AG04450 (cell line): ENCODE measurements at places on chromosomes 3 and 15.

DNA sequence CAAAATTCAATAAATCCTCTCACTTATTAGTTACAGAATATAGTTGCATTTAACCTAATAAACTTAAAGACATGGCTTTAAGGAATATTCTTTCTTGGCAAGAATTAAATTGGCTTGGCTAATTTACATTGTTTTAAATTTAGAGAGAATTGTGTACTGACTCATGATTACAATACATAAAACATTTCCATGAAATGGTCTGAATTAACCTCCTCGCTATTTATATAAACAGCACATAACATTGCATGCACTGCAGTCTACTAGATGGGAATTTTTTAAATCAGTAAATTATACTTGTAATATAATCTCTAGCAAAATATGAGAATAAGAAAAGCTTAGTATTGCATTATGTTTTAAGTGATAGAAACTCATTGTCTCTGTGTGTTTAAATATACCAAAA lies 268.9 kb downstream of the SHOX2 start:
- DNase-seq, result no peak

- DNase-seq, result peak; percentile 24
Observed at GRCh38 chr15:81939604-81940440, 106.0 kb downstream of the MEX3B start.

GRCh38 chr3:12980596-12981290 lies 92.5 kb downstream of the IQSEC1 start:
- no peak for DNase-seq

GRCh38 chr15:56244038-56244810 lies 545 bp upstream of the RFX7 start:
- DNase-seq, result peak; percentile 23

DNA sequence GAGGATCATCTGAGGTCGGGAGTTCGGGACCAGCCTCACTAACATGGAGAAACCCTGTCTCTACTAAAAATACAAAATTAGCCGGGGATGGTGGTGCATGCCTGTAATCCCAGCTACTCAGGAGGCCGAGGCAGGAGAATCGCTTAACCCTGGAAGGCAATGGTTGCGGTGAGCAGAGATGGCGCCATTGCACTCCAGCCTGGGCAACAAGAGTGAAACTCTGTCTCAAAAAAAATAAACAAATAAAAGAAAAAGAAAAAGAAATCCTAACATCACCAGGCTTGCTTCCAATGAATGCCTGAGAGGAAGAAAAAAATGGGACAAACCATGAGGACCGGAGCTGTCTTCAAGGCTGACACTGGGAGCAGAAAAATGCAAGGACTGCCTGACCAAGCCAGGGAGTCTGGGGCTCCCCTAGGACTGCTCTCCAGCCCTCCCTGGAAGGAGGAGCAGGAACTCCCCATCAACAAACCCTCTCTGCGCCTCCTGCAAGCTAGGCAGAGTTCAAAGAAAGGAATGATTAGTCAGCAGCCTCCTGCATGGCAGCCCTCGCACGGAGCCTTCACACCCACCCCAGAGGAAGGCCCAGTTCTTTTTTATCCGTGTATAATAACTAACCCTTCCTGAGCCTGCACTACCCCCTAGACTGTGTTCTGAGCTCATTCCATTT lies 55.4 kb downstream of the NUP210 start:
- DNase-seq, result no peak

- DNase-seq, result no peak
Observed at GRCh38 chr3:89300981-89301380, 193.6 kb downstream of the EPHA3 start.

GRCh38 chr15:64090527-64090926 lies 3.1 kb downstream of the CIAO2A start:
- no peak for DNase-seq

- DNase-seq, result no peak
Observed at GRCh38 chr3:50164984-50165909, 10.1 kb downstream of the SEMA3F start.

DNA sequence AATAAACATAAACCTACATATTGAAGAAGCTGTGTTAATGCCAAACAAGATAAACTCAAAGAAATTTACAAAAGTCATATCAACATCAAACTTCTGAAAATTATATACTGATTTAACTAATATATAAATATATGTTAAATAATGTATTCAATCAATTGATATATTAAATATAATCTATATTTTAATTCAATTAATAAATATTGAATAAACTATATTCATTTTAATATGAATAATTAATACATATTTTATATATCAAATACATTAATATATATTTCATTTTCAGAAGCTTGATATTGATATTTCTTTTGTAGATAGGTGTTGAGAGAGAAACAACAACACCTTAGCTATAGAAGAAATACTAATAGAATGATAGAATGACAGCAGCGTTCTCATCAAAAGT lies 768.1 kb downstream of the MECOM start:
- no peak for DNase-seq

GRCh38 chr3:67614195-67614594 lies 40.2 kb downstream of the SUCLG2 start:
- no peak for DNase-seq

- no peak for DNase-seq
Observed at GRCh38 chr3:174170248-174170647, 688.9 kb upstream of the NAALADL2 start.

DNA sequence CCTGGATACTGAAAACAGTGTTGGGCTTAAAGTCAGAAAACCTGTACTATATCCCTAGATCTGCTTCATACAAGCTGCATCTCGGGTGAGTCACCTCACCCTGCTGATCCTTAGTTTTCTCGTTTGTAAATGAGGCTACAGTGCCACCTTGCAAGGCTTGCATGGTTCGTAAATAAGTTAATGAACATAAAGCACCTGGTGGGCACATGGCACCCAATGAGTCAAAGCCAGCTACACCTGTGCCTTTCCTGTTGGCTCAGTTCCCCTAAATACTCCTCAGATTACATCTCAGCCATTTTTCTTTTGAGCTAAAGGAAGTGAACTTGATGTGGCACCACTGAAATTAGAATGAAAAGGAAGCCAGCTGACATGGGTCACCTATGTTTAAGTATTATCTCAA lies 26.5 kb downstream of the RTP1 start:
- no peak for DNase-seq

DNA sequence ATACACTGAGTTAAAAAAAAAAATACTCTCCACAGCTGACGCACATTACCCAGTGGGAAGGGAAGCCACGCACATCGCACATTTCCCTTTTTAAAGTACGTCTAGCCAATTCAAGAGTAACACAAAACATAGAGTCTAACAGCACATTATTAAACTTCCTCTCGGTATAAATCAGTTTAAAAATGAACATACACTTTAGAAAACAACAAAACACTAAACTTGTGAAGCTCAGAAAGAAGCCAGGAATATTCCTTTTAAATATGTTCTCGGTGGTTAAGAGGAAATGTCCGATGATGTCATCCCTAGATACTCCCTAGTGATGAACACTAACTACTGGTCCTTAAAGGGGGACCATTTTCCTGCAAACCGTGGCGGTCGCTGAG lies 721 bp downstream of the MYEF2 start:
- DNase-seq, result no peak

GRCh38 chr3:126941721-126942270 lies 41.1 kb upstream of the PLXNA1 start:
- no peak for DNase-seq

DNA sequence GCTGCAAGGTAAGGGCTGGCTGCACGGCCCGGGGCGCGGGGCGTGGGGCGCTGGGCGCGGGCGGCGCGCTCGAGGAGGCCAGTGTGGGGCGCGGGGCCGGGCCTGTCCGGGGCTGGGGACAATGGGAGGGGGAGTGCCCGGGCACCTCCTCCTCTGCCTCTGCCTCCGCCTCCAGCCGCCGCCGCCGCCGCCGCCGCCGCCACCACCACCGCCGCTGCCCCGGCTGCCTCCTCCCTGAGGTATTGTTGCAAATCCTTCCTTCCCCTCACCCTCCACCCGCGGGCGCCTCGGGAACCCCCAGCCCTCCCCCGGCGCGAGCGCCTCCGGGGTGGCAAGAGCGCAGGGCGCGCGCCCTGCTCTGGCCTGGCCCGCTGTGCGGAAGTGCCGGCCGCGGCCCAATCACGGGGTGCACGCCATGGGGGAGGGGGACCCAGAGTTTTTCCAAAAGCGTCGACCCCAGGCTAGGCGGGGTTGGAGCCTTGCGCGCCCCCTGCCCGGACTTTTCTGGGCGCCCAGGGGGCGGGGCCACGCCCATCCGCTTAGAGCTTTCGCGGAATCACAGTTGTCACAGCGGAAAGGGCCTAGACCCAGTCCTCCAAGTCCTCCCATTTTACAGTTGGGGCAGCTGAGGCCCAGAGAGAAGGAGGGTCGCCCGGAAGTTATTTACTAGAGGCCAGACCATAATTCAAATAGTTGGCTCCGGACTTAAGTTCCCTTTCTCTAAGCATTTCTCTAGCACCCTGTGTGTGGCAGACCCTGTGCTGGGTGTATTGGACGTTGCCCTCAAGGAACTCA lies at the start of gene LPP:
LPP (plus strand) TSS at position 144 of the 795 bp plus-strand sequence. CDS start 251,964 bp downstream, outside the sequence.
- peak; percentile 39 for DNase-seq

GRCh38 chr3:140096037-140096436 lies 161.1 kb downstream of the CLSTN2 start:
- no peak for DNase-seq

GRCh38 chr3:52041118-52041731 lies 15.1 kb downstream of the DUSP7 start:
- DNase-seq, result no peak

DNA sequence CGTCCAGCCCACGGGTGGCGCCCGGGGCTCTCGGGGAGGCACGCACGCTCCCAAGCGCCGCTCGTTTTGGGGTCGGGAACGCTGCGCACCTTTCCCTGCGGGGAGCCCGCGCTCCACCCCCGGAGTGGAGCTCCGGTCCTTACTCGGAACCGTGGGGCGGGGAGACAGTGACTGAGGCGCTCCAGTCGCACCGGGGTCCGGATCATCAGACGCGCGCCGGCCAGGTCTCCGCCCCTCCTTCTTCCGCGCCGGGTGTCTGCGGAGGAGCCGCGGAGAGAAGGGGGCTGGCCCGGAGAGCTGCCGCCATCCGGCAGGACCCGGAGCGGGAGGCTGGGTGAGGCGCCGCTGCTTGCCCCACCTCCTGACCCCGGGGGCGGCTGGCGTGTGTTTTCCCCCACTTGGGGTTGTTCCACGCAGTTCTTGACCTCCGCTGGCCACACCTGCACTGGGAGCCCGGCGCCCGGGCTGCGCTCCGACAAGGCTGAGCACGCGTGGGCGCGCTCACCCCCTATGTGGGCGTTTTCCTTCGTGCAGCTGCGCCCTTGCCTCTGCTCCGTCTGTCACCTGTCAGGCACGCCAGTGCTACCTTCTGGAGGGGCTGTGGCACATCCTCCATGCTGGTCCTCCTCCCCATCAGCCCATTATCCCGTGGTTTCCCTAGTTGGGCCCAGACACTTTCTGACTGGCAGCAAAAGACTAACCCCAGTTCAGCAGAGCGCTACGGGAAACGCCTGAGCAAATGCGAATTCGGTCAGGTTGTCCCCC lies at the start of gene MCF2L2:
MCF2L2 (minus strand) TSS at position 173 of the 765 bp plus-strand sequence. CDS start 642 bp downstream, outside the sequence.
- no peak for DNase-seq

DNA sequence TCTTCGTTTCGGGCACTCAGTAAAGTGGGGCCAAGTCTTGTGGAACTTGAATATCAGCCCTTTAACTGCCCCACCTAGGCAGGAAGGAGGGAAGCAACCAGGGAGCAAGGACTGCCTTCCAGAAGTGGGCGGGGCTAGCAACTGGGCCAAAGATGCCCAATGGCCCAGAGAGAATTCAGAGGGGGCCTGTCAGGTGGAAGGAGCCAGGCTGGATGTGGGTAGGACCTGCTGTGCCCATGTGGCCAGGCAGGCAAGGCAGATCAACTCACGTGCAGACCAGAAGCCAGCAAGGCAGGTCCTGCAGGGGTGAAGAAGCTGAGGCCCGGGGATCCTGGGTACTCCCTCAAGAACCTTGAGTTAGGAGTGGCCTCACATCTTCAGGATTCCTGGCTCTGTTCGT lies 5.5 kb downstream of the MAP6D1 start:
- no peak for DNase-seq

- DNase-seq, result no peak
Observed at GRCh38 chr3:29153811-29154210, 127.1 kb upstream of the RBMS3 start.

DNA sequence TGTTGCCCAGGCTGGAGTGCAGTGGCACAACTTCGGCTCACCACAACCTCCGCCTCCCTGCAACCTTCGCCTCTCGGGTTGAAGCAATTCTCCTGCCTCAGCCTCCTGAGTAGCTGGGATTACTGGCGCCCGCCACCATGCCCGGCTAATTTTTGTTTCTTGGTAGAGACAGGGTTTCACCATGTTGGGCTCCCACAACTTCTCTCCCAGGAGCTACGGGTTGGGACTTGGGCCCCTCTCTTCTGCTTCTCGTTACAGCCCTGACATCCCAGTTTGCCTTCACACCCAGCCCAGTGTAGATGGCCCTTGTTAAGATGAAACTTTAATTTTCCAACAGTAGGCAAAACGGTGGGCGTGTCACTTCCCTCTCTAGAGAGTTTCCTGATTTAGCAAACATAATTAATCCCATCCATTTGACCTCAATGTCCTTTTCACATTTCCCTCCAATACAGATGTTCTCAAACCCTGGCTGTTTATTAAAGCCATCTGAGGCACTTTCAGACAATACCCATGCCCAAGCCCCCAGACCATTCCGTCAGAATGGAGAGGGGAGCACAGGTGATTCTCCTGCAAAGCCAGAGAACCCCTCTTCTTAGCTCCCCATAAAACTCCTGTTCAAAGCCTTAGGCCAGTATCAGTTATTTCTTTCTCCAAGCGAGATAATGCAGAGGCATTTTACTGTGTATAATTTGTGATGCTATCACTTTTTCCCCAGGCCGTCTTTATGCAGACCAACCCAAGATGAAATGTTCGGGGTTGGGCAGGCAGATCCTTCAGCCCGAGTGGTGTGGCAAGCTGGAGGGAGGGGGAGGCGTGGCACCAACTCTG lies 245.7 kb downstream of the XXYLT1 start:
- DNase-seq, result no peak

GRCh38 chr15:99986297-99987118 lies 253.3 kb upstream of the LYSMD4 start:
- no peak for DNase-seq

DNA sequence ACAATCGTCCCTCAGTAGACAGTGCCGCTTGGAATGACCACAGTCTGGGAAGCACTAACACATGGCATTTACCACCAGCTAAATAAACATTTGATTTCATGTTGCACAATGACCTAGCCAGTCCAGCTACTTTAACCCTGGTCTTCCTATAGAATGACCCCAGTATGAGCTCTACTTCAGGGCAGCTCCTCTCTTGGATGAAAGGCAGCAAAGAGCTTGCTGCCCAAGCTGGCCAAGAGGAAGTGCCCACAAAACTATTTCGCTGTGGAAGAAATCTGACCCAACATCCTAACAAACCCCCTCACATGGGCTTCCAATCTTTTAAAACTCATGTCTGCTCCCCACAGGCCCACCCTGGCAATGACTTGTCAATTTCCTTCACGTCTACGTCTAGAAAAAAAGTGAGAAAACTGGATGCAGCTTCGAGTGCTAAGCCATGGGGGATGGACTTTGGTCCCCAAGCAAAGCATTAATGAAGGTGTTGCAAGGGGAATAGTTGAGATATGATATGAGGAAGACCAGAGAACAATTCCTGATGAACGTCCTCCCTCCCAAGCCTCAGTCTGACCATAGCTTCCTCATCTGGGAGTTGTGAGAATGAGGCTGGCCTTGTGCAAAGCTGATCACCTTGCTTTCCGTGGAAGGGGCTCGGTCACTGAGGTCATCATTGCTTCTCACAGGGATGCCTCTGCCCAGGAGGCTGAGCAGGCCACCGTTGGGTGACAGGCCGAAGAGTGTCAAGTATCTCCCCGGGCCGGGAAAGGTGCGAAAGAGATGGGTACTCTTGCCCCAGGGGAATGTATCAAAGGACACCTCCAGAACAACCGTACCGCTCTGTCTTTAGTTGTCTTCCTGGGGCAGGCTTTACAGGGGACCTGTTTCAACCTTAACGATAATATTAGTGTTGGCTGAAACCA lies 964 bp downstream of the SLC25A20 start:
- DNase-seq, result no peak
